Fibroblast of mammary gland (primary cell): ENCODE measurements at places on chromosomes 3 and 15.

DNA sequence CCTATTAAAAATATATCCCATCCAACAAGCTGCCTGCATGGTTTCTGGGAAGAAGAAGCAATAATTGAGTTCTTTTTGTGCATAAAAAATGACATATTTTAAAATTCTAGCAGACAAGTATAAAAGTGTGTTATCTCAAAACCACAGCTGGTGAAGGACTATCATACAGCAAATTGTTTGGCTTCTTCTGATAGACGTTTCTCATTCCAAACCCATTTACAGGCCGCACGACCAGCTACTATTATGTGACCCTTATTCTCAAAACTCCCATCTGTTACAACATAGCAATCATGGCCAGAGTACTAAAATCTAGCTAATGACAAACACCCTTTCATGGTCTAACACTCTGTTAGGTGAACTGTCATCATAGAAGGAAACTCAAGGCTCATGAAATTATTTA, 21.7 kb downstream of the ETFA start:
- DNase-seq, result no peak

GRCh38 chr15:48800811-48801455, 9.9 kb downstream of the CEP152 start:
- DNase-seq, result peak; percentile 59

- peak; percentile 70 for DNase-seq
Observed at GRCh38 chr3:184145111-184145524, 10.0 kb downstream of the EIF2B5 start.

DNA sequence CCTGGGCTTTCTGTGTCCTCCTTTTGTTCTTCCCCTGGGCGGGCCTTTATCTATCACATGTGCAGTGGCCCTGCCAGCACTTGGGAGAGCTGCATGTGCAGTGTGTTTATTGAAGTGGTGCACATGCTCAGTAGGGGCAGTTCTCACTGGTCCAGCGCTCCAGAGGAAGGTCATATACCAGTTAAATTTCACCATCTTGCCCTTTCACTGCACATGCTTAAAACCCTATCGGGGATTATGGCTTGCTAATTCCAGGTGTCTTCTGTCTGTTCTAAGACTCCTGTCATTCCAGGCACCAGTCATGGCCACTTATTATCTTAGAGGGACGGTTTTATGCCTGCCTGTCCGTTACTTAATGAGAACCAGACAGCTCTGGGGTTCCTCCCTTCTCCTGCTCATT, 52.2 kb downstream of the ROPN1B start:
- DNase-seq, result no peak

DNA sequence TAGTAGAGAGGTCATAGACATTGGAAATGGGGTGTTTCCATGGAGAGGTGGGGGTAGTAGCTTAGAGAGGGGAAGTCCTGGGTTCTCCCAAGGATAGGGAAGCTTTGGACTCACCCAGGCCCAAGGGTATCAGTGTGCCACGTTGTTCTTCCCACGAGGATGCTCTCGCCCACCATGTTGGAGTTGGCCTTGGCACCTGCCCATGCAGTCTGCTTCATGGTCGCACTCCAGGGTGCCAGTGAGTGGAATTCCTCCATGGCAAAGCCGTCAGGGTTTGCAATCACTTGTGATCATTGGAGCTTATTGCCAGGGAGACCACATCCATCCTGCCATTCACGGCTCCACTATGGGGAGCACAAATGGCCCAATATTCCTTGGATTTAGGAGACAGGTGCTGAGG, 60.6 kb downstream of the GRIP2 start:
- no peak for DNase-seq

DNA sequence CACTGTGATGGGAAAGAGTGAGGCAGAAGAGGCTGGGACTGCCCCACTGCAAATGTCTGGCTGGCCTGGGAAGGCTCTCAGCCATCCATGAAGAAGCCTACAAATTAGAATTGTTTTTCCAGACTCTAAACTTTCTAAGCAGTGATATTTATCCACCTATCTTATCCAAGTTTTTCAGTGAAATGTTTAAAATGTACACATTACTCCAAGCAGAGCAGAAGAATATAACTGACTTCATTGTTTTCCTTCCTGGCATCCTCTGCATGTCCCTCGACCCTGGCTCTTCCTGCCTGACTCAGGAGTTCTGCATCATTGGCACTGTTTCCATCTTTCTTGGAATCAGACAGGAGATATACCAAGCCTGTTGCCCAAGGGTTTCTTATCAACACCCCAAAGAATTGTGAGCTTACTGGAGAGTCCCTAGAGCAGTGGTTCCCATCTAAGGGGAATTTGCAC, 401.5 kb upstream of the PROK2 start:
- peak; percentile 85 for DNase-seq

DNA sequence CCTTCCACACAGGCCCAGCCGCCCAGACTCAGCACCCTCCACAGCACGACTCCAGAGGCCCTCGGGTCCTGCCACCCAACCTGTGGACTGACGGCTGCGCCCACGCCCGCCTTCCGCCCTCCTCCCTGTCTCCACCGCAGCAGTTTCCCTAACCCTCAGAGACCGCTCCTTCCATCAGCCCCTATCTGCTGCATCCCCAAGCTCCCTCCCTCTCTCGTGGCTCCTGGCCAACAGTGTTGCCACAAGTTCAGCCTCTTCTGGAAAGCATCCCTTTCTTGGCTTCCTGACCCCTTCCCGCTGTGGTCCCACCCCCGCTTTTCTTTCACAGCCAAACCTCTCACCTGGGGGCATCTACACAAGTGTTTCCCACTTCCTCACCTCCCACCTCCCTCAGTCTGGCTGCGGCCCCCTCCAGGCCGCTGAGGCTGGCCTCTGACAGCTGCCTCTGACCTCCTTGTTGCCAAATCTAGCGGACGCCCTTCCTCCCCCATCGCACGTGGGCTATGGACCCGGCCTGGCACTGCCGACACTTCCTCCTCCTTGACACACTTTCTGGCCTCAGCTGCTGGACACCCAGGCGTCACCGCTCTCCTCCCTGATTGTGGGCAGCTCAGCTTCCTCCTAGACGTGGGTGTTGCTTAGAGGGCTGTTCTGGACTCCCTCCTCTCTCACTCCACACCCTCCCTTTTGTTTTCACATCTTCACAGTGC, 168.8 kb upstream of the TLE3 start:
- DNase-seq, result peak; percentile 82

DNA sequence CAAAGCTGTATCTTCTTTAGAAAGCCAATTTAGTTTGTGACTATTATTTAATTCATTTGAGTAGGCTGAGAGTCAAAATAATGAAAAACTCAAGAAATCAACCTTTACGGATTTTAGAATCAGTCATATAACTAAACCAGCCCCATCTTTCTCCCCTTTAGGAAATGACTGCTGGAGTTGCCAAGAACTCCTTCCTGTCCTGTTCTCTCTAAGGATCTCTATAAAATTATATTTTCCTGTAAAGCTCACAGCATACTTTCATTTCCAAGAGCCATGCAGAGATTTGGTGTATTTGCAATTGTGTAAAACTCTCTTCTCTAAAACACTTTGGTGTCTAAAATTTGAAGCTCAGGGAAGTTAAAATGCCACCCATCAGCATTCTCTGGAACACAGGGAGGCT, 323.4 kb upstream of the GBE1 start:
- no peak for DNase-seq

DNA sequence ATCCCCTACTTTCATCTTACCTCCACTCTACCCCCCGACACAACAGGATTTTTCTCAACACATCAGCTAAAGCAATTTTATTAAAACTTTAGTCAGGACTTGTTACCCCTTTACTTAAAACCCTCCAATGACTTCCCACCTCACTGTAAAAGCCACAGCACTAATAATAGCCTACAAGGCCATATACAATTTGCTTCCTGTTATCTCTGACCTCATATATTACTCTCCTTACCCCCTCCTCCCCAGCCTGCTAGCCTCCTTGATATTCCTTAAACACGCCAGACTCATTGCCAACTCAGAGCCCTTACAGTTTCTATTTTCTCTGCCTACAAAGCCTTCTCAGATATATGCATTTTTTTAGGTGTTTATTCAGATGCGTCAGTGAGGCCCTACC, 54.4 kb downstream of the DCUN1D1 start:
- DNase-seq, result no peak

DNA sequence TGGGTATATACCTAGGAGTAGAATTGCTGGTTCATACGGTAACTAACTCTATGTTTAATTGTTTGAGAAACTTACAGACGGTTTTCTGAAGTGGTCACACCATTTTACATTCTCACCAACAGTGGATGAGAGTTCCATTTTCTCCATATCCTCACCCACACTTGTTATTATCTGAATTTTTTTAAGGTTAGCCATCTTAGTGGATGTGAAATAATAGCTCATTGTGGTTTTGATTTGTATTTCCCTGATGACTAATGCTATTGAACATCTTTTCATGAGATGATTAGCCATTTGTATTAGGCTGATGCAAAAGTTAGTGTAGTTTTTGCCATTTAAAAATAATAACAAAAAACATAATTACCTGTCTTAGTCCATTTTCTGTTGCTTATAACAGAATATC, 18.6 kb downstream of the CSTA start:
- peak; percentile 49 for DNase-seq

DNA sequence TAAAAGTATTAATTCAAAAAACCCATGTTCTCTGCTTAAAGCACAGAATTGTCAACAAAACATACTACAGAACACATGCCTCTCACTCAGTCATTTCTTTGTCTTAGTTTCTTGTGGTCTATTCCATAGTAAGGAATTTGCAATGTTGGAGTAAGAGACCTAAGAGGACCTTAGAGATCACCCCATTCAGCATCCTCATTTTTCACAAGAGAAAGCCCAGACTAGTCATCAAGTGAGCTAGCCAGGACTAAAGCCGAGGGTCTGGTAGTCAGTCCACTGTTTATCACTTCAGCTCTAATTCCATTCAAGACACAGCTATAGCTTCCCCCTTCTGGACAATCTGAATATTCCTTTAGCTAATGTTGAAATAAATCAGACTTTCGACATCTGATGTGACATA, 601.1 kb downstream of the FHIT start:
- no peak for DNase-seq

- DNase-seq, result no peak
Observed at GRCh38 chr3:118984699-118985098, 49.9 kb downstream of the IGSF11 start.

DNA sequence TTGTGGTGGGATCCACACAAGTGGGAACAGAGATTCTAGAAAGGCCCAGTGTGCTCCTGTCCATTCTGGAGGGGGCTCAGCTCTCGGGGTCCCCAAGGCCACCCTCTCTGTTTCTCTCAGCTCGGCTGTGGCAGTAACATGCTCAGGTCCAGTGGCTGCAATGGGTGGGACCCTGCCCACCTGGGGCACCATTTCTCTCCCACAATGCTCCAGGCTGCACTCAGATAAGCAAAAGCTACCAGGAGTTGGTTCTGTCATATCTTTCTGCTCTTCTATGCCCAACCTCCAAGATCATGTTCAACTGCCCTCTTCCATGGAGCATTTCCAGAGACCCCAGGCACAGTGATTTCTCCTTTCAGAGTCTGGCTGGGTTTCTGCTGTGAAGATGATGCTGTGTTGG, 40.8 kb downstream of the ITGA11 start:
- no peak for DNase-seq

- peak; percentile 44 for DNase-seq
Observed at GRCh38 chr15:96328181-96328876, 2.2 kb upstream of the NR2F2 start.

DNA sequence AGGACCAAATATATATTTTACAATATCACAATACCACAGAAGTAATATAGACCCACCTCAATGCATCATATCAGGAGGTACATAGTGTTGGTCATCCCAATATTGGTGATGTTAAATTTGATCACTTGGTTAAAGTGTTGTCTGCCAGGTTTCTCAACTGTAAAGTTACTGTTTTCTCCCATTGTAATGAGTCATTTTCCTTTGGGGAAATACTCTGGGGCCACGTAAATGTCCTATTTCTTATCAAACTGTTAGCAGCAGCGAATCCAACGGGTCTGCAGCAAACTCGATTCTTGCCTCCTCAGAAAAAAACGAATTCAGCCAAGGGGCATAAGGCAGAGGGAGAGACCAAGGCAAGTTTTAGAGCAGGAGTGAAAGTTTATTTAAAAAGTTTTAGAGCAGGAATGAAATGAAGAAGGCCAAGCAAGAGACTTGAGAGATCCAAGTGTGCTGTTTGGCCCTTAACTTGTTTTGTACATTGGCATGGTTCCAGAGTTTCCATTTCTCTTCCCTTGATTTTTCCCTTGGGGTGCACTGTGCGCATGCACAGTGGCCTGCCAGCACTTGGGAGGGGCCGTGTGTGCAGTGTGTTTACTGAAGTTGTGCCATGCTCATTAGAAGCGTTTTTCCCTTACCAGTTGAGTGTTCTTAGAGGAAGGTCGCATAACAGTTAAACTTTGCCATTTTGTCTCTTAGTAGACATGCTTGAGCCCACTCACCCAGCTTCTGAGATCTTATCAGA, 512.5 kb downstream of the AGBL1 start:
- DNase-seq, result no peak

- no peak for DNase-seq
Observed at GRCh38 chr15:31324186-31324585, 2.4 kb upstream of the KLF13 start.

DNA sequence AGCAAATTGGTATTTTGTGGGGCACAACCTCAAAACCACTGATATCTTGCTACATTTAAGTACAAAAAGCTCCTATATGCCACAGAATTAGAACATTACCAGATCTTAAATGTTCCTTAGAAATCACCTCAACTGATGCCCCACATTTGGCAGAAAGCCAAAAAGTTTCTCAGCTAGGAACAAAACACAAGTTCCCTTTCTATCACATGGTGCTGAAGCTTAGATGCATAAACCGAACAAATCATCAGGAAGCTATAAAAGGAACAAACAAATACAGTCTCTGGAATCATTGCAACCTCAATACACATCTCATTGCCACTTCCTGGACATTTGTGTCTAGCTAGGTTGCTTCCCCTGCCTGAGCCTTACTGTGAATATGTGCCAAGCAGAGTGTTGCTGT, 492.6 kb downstream of the LPP start:
- no peak for DNase-seq

GRCh38 chr3:152252755-152253154, 16.0 kb upstream of the MBNL1 start:
- DNase-seq, result no peak
